ENCODE measurements at places on chromosomes 7 and 10.

- DNase-seq: no peak
Observed at GRCh38 chr7:66967029-66967428, 28.4 kb downstream of the SBDS start.

DNA sequence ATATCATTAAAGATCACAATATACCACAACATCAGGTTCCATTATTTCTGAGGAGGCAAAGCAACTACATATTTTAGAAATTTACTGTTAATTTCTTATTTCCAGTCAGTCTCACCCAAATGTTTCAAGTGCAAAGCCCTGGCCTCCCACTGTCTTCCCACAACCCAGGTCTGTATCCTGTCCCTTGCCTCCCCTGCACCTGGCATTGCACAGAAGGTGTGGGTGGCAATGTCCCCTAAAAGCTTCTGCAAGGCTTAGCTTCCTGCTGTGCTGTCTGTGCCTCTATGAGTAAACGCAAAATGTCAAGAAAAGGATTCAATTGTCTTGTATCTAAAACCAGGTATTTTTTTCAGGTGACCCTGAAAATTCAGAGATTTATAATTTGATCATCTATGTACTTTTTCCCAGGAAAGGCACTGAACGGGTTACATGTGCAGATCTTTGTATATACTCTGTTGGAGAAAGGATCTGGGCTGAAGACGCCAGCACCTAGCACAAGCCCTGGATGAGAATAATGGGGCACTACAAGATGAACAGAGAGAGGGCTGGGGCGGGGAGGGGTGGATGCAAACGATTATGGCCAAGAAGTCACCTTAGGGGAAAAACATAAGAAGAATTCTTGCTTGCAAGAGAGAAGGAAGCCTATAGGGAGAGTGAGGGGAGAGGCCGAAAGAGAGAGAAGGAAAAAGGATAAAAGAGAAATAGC, 3.1 kb upstream of the ANTXRL start:
- no peak for DNase-seq

GRCh38 chr10:80442879-80443278, 11.2 kb upstream of the TSPAN14 start:
- no peak for DNase-seq

- peak; percentile 5 for DNase-seq
Observed at GRCh38 chr7:103851357-103851756, 138.1 kb downstream of the RELN start.

- peak; percentile 9 for DNase-seq
Observed at GRCh38 chr10:27783660-27784059, 38.0 kb upstream of the MKX start.
